ENCODE measurements at places on chromosomes 11 and 22.

GRCh38 chr11:95767498-95767897, 22.1 kb downstream of the FAM76B start:
- no peak for DNase-seq

DNA sequence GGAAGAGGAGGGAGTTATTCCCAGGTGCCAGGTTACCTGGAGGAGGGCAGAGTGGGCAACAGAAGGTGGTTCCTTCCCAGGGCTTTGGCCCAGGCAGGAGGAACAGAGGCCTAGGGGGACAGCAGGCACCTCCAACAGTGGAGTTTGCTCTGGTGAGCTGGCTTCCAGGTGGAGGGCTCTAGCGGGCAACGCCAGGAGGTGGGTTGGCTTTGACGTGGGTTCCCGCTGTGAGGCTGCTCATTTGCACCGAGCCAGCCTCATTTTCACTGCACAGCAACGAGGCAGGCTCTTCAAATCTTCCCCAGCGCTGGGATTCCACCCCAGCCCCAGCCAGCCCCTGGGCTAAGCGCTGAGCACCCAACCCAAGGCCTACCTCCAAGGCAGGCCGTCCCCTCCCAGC, 8.1 kb downstream of the IGSF9B start:
- DNase-seq, result no peak

- no peak for DNase-seq
These were observed 343.1 kb upstream of the SYN3 start for GRCh38 chr22:33401291-33401690.

DNA sequence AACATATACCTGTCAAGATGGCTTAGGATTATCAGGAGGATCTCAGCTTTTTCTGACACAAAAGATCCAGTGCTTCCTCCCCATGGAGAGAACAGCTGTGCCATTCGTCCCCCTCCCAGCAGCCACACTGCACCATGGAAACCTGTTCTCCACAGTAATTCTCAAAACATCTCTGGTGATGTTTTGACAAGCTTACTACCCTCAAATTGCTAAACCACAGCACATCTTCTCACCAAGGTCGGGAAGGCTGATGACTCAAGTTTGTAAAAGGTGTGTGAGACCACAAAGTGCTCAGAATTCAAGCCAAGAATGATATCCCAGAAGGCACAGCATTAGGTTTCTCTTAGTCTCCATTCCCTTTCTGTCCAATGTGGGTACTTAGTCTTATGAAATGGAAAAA, 3.9 kb upstream of the RAB38 start:
- peak; percentile 20 for DNase-seq

DNA sequence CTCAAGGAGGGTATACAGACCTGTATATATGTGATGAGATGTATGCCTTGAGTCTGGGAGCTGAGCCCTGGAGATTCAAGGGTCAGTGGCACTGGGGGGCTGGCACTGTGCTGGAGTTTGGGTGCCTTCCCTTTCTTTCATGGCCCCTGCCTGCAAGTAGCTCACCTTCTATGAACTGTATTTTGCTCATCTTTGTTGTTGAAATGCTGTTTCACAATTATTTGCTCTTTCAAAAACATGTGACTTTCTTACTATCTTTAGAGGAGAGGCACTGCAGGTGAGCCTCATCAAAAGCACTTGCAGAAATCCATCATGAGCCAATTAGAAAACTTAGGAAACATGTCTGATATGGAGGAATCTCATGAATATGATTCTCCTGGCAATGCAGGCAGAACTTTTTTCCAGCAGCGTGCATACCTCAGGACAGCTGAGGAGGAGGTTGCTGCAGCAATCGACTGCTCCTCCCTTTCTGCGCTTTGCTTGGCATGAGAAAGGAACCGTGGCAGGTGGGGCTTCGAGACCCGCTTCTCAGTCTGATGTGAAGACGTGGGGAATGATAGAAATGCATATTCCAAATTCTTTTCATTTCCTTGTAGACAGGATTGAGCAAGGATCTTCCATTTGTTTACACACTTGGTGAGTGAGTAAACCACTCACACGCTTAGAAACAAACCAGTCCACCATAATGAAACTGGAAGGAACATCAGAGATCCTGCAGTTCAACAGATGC, 178.4 kb upstream of the E2F8 start:
- no peak for DNase-seq

DNA sequence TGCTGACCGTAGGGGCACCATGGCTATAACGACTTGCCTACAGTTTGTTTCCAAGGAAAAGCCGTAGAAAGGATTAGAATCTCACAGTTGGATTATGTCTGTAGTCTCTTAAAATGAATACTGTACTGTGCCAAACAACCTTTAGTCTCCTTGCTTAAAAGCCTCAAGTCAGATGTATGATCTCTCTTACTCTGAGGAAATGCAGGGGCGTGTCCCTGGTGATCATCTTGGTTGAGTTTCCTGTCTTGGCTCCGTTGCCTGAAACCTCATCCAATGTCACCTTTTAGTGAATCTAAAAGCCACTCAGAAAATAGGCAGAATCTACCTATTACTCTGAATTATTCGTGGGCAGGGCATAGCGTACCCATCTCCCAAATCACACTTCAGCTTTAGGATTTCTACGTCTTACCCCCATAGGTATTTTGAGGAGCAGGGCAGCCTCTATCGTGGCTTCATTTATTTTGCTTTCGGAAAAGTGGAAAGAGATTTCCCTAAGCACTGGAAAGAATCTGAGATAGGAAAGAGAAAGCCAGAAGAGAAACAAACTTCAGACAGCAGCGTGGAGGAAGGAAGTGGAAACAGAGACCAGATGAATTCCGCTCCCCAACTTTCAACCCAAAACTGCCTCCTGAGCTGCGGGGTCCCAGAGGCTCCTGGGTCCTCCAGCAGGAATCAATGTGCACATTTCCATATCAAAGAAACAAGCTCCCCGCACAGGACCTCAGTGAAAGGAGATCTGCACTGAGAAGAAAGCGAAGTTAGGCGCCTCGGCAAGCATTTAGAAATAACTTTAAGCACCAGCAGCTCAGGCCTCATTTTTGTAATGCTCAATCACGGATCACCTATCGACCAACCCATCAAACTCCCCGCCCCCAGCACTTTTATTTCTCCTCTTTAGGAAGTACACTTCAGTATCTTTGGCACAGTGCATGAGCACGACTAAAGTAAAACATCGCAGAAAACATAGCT, 245.8 kb downstream of the ETS1 start:
- no peak for DNase-seq

GRCh38 chr11:125299061-125299615, 134.6 kb downstream of the PKNOX2 start:
- no peak for DNase-seq

GRCh38 chr11:126334659-126335462, 20.6 kb upstream of the ST3GAL4 start:
- no peak for DNase-seq

- peak; percentile 87 for DNase-seq
These were observed 31.4 kb downstream of the CREB3L1 start for GRCh38 chr11:46308631-46309419.

DNA sequence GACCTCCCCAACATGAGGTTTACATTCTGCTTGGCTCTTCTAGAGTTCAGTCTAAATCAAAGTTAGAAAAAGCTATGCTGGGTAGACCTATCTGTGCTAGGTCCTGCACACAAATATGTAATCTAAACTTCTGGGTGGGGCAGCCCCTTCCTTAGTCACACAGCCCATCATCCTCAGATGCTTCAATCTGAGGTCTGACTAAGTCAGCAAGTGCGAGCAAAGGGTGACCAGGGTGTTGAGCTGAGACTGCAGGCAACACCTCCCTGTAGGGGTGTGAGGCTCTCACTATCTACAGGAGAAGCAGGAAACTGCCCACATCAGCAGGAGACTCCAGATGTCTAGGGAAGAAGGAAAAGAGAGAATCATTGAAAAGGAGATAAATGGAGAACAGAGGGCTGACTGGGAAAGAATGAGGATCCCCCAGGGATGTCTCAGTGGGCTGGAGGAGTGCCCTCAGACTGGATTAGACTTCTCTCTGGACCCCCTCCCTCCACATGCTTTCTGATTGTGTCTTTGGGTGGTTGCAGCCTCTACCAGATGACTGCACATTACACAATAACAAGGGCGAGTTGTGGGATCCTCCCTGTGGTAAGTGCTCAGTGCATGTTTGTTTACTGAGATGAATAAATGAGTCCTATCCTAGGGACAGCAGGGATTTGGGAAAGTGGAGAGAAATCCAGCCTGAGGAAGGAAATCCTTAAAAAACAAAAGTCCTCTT, 266.2 kb upstream of the PLET1 start:
- no peak for DNase-seq

DNA sequence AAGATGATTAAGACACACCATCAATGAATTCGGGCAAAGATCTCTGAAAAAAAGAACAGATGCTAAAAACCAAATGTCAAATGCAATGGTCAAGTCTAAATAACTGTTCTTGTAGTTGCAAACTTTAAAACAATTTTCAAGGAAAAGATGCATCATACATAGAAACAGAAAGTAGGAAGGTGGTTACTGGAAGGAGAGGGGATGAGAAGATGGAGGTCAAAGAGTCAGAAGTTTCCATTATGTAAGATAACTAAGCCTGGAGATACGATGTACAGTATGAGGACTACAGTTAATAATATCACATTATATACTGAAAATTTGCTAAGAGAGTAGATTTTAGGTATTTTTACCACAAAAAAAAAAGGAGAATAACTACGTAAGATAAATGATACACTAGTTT, 27.1 kb downstream of the CWF19L2 start:
- DNase-seq, result no peak

DNA sequence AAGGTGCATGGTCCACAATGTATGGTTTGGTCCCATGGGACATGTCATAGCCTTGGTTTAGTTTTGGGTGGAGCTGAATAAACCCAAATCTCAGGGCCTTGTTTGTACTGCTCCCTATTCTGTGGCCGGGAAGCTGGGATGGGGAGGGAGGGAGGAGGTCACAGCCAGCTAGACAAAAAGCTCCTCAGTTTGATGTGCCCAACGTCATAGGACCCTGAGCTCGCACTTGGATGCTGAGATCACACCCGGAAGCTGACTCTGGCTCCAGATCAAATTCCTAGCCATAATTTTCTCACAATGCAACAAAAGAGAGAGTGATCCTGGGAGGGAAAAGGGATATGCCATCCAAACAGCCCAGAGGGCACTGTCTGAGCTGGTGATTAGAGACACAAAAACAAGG, 1.5 kb downstream of the HSPB2 start:
- no peak for DNase-seq

GRCh38 chr11:118001494-118001971, 15.3 kb downstream of the IL10RA start:
- DNase-seq, result no peak

DNA sequence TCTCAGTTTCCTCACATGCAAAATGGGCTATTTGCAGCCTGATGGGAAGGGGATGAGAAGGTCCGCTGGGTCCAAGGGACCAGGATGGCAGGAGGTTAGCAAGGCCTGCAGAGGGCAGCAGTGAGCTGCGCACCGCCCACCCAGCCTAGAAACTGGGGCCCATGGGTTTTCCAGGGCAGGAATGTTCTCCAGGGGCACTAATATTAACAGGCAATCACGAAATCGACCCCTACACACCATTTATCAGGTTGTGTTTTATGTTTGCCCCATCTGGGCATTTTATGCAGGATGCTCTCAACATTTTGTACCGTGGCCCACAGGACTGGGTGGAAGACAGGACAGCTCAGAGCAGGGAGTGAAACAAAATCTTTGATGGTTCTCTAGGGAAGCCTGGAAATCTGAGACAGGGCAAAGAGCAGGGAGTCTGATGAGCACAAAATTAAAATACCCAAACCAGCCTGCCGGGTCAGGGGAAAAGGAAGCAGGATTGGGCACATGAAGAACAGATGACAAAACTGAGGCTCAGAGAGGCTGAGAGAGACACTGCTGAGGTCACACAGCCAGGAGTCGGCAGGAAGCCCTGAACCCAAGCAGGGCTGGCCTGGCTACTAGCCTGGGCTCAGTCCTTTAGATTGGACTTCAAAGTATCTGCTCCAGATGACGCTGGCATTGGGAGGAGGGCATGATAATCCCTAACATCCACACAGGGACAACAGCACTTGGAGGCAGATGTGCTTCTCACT, 1.6 kb upstream of the BCR start:
- DNase-seq, result peak; percentile 83

GRCh38 chr11:7098235-7098832, 9.5 kb downstream of the RBMXL2 start:
- peak; percentile 77 for DNase-seq

GRCh38 chr11:111982019-111982464, 43.2 kb upstream of the DLAT start:
- peak; percentile 76 for DNase-seq

GRCh38 chr11:108891909-108892511, 227.1 kb downstream of the DDX10 start:
- DNase-seq, result no peak

GRCh38 chr22:47739291-47740015, 977.0 kb downstream of the TBC1D22A start:
- DNase-seq, result no peak

DNA sequence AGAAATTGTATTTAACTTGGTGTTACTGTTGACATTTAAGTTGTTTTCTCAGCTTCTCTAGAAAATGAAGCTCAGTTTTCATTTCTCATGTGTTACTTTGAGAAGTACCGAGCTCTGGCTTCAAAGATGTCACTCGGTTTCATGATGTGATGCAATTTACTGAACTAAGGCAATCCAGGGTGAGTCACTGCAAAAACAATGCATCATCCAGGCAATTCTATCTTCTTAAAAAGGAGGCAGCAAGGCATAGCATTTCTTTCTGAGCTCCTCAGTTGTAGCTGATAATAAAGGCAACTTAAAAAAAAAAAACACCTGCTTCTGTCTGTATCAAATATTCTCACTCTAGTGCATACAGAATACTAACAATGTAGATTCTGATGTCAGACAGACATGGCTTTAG, 91.1 kb upstream of the KCNA4 start:
- no peak for DNase-seq

- no peak for DNase-seq
These were observed 72.3 kb upstream of the GRIA4 start for GRCh38 chr11:105537531-105537930.

GRCh38 chr11:117160826-117161225, 16.7 kb downstream of the PAFAH1B2 start:
- DNase-seq, result no peak

- DNase-seq, result no peak
These were observed 477.9 kb downstream of the MN1 start for GRCh38 chr22:27323661-27324060.

DNA sequence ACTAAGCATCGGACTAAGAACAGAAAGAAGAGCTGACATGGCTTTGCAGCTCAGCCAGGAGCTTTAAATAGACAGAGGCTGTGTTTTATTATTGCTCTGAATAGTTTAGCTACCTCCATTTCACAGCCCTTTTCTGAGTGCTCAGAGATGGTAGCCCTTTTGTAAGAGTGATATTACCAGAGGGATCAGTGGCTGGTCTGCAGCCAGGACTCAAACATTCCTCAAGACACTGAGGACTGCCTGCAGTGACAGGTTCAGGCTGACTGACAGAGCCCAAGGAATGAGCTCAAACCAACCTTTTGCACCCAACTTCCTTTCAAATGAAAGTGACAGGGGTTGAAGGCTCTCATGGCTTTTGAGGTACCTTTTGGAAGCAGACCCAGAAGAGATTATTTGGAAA, 189.0 kb downstream of the DDX10 start:
- peak; percentile 16 for DNase-seq

GRCh38 chr22:36340621-36341020, 47.1 kb downstream of the MYH9 start:
- DNase-seq, result no peak
